Kidney (tissue), 22 donors: ENCODE measurements at places on chromosomes 3 and 15. TPM values are rescaled to one million over a fixed set of nuclear protein-coding genes. Genes with fewer than 3 reads are reported as not detected.

The LMLN gene
- 10.5 TPM for total RNA-seq

The FILIP1L gene
- 25.5 TPM for total RNA-seq

The NGRN gene
- total RNA-seq = 81.9 TPM

The SEMA6D gene
- 16.9 TPM for total RNA-seq

The ANKUB1 gene
- total RNA-seq = not detected

The KNL1 gene
- 1.1 TPM for total RNA-seq

The STAC gene
- total RNA-seq = 6.2 TPM

The HHLA2 gene
- total RNA-seq = 5.1 TPM

The CPEB1 gene
- 1.4 TPM for total RNA-seq

The GXYLT2 gene
- 3.8 TPM for total RNA-seq

The MUC4 gene
- total RNA-seq = 0.19 TPM

The EPHB3 gene
- 1.4 TPM for total RNA-seq

DNA sequence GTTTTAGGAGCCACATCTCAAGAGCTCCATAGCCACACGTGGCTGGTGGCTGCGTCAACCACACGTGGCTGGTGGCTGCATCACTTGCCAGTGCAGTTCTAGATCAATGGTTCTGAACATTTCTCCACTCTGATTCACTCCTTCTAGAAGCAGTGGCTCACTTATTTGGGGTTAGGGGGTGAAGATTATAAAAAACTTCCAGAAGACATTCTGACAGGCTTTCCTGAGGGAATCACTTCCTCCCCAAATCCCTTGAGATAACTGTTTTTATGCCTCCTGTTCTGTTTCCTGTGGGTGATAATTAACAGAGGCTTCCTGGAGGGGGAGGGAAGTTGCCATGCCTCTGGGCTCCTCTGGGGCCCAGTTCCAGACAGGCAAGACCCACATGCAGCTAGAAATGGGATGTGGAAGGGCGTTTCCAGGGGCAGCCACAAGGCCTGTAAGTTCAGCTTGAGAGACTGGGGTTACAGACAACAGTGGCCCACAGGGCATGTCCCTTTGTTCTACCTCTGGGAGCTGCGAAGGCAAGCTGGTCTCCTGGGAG, 23.6 kb downstream of the HEG1 start:
- H3K4me3 ChIP-seq = no peak overlapping the region
- H3K27ac ChIP-seq = no peak overlapping the region
- peaks cover 7% of the 10 kb centered on the region for H3K4me1 ChIP-seq
- DNase-seq = no peak
- H3K27me3 ChIP-seq = no peaks in the 10 kb centered on the region
- peaks cover 5% of the 10 kb centered on the region for H3K36me3 ChIP-seq

DNA sequence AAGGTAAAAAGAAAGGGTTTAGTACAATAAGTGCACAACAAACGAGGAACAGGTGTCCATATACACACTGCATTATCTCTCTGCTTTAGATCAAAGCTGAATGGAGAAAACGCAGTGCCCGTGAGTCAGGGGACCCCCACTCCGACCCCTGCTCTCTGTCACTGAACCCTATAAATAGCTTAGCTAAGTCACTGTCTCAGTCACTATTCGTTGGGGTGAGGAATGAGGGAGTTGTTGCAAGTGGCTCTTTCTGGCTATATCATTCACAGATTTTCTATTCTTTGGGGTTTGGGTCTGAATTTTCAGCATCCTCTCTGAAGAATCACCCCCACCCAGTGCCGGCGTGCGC, 458 bp upstream of the STAC start:
- no peak for DNase-seq
- no peaks in the 10 kb centered on the region for H3K36me3 ChIP-seq
- no peaks in the 10 kb centered on the region for H3K27me3 ChIP-seq
- H3K4me1 ChIP-seq = no peaks in the 10 kb centered on the region
- no peak overlapping the region for H3K27ac ChIP-seq

DNA sequence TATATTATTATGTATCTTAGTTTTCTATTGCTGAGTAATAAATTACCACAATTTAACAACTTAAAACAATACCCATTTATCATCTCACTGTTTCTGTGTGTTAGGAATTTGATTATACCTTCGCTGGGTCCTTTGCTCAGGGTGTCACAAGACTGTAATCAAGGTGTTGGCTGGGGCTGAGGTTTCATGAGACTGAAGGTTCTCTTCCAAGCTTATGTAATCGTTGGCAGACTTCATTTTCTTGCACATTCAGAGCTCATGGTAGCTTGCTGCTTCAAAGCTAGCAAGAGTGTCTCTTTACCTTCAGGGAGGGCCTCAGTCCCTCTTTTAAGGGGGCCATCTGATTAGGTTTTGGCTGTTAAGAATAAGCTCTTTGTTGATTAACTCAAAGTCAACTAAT, 293.1 kb downstream of the POLQ start:
- H3K4me1 ChIP-seq = no peaks in the 10 kb centered on the region
- no peaks in the 10 kb centered on the region for H3K36me3 ChIP-seq
- no peak for DNase-seq
- H3K27ac ChIP-seq = no peak overlapping the region

DNA sequence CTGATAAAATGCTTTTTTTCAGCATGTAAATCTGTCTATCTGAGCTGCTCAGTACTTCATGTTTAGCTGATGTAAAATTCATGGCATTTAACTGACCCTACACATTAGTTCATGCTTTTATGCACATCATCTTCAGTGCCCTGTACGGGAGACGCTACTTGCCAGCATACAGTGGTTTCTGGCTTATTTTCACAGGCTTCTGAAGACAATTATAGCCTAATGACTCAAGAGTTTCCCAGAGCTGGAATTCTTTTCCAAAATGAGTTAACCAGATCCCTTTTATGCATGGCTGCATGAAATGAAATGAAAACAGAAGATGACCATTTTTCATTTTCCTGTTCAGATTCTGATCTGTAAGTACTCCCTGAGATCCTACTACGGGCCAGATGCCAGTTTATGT, 1061.5 kb downstream of the ROBO2 start:
- no peaks in the 10 kb centered on the region for H3K36me3 ChIP-seq
- no peak overlapping the region for H3K27ac ChIP-seq
- DNase-seq = no peak

- no peak overlapping the region for H3K27ac ChIP-seq
- no peaks in the 10 kb centered on the region for H3K27me3 ChIP-seq
- H3K36me3 ChIP-seq = no peaks in the 10 kb centered on the region
- no peak overlapping the region for H3K4me3 ChIP-seq
Observed at GRCh38 chr15:60740787-60741354, 261.9 kb upstream of the ICE2 start.

- H3K4me3 ChIP-seq = no peak overlapping the region
- H3K4me1 ChIP-seq = no peaks in the 10 kb centered on the region
- no peak for DNase-seq
- no peaks in the 10 kb centered on the region for H3K27me3 ChIP-seq
- no peaks in the 10 kb centered on the region for H3K36me3 ChIP-seq
Observed at GRCh38 chr3:177065285-177066033, 131.8 kb downstream of the TBL1XR1 start.

DNA sequence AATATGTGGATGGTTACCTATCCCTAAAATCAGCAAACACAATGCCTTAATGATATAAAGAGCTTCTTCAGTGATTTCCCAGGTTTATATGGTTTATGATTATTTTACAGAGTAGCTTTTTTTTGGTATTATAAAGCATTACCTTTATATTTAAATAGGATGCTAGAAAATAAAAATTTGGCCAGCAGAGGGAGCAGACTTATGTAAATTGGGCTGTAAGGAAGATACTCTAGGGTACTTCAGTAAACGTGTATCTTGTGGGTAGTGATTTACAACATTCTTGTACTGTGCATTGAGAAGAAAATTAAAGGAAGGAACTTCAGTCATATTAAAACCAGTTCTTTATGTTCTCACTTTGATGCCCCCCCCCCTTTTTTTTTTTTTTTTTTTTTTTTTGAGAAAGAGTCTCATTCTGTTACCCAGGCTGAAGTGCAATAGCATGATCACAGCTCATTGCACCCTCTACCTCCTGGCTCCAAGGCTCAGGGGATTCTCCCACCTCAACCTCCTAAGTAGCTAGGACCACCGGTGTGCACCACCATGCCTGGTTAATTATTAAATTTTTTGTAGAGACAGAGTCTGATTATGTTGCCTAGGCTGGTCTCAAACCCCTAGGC, 167.9 kb downstream of the BBX start:
- no peaks in the 10 kb centered on the region for H3K27me3 ChIP-seq
- no peak for DNase-seq
- no peaks in the 10 kb centered on the region for H3K36me3 ChIP-seq
- no peak overlapping the region for H3K4me3 ChIP-seq

DNA sequence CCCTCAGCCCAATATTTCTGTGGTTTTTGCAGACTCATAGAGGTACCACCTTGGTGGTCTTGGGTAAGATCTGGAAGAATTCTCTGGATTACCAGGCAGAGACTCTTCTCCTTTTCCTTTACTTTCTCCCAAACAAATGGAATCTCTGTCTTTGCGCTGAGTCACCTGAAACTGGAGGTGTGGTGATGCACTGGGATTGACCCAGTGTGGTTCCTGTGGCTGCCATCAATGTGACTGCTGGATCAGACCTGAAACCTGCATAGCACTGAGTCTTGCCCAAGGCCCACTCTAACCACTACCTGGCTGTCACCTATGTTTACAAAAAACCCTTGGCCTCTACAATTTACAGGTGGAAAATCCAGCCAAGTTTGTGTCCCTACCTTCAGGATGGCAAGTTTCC, 295.3 kb downstream of the RBMS3 start:
- no peak overlapping the region for H3K27ac ChIP-seq
- H3K4me1 ChIP-seq = no peaks in the 10 kb centered on the region
- H3K4me3 ChIP-seq = no peak overlapping the region

DNA sequence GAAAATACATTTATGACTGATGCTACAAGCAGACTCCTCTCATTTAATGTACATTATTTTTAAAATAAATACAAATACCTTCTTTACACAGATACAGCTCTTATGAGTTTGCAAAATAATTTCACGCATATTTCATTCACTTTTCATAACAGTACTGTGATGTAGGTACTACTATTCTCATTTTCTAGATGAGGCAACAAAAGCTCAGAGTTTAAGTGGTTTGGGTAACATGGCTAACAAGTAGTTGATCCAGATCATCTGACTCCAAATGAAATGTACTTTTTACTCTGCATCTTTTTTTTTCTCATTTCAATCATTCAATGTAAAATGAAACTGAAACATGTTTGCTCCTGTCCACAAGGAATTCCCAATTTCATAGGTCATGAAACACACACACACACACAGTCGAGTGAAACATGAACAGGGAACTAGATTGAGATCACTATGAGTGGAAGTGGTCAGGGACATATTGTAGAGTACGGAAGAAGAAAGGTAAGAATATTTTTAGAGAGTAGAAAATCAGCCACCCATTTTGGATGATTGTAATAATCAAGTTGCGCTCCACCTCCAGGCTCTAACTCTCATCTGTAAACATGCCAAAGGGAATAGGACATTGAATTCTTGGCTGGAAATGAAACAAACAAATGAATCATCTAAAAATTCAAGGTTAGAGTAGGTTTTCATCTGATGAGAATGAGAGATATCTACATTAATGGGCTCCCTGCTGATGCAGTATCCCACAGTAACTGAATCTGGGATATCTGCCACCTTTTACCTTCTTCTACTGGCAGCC, 92.4 kb downstream of the CLDN1 start:
- no peak overlapping the region for H3K27ac ChIP-seq
- H3K27me3 ChIP-seq = no peaks in the 10 kb centered on the region

DNA sequence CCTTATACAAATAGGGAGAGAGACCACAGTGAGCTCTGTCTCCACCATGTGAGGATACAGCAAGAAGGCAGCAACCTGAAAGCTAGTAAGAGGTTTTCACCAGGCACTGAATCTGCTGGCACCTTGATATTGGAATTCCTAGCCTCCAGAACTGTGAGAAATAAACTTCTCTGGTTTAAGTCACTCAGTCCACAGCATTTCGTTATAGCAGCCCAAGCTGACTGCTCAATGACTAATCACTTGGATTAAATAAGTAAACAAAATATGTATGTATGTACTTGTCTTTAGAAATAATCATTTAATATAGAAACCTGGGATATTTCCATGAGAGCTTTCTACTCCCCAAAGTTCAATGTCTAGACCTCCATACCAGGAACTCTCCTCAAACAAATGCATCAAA, 162.0 kb downstream of the IMPG2 start:
- H3K27ac ChIP-seq = no peak overlapping the region
- no peaks in the 10 kb centered on the region for H3K36me3 ChIP-seq
- no peak for DNase-seq
- no peaks in the 10 kb centered on the region for H3K4me1 ChIP-seq
- H3K27me3 ChIP-seq = no peaks in the 10 kb centered on the region

- DNase-seq = peak; percentile 84
- H3K4me3 ChIP-seq = no peak overlapping the region
- H3K27me3 ChIP-seq = no peaks in the 10 kb centered on the region
- no peak overlapping the region for H3K27ac ChIP-seq
Observed at GRCh38 chr15:47987908-47988532, 132.8 kb upstream of the SLC24A5 start.

DNA sequence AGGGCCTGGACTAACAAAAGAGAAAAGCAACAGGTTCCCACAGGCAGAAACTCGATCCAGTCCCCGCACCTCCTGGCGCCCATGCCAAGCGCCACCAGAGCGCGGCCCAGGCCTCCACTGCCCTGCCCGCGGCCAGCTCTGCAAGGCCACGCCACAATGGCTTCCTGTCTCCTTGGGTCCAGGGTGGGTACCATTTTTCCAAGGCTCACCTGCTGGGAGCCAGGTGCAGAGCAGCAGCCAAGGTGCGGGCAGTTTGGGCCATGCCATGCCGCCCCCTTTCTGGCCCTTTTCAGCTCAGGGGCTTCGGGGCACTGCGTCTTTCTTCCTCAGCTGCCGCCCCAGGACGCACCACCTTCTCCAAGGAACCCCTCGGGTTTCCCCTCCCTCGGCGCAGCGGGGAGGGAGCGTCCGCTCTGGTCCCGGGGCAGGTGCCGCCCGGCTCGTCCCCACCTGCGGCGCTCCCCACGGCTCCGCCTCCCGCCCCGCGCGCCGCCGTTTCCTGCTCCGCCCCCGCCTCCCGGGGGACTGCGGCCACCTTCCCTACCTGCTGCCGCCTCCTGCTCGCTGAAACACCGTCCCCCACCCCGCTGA, at the start of gene ILDR1:
ILDR1 (minus strand) TSS at position 437 of the 591 bp plus-strand sequence; CDS start at position 267, 170 bp downstream.
- peak within 1 kb of the TSS; percentile 78 for H3K27ac ChIP-seq
- H3K4me1 ChIP-seq = no peaks in the 10 kb centered on the region
- peak within 1 kb of the TSS; percentile 67 for H3K4me3 ChIP-seq
- peak; percentile 72 for DNase-seq

DNA sequence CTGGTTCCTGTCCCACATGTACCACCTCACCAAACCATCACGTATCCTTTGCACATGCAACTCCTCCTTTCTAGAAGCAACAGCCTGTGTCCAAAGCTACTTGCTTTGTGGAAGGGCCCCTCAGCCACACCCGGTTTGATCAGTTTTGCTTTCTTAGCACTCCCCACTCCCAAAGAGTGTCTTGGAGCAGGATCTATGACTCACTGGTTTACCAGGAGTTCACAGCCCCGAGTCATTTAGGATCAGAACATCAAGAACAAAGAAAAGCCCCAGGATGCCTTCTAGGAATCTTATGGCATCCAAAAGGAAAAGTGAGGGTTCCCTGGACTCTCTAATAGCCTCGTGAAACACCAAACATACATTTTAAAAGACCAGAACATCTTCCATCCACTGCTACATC, 50.7 kb upstream of the IGF1R start:
- H3K36me3 ChIP-seq = no peaks in the 10 kb centered on the region
- H3K4me1 ChIP-seq = no peaks in the 10 kb centered on the region
- DNase-seq = no peak

GRCh38 chr15:66004618-66005262, 135.4 kb downstream of the RAB11A start:
- H3K36me3 ChIP-seq = no peaks in the 10 kb centered on the region
- H3K27ac ChIP-seq = no peak overlapping the region
- no peak for DNase-seq
- H3K4me3 ChIP-seq = no peak overlapping the region
